Stimulated activated effector memory CD8-positive, alpha-beta T cell treated with anti-CD3 and anti-CD28 coated beads, Interleukin-12 subunit alpha, Interleukin-12 subunit beta, amount 100 ng/mL, for 72 hours (primary cell): ENCODE measurements at places on chromosomes 4 and X.

DNA sequence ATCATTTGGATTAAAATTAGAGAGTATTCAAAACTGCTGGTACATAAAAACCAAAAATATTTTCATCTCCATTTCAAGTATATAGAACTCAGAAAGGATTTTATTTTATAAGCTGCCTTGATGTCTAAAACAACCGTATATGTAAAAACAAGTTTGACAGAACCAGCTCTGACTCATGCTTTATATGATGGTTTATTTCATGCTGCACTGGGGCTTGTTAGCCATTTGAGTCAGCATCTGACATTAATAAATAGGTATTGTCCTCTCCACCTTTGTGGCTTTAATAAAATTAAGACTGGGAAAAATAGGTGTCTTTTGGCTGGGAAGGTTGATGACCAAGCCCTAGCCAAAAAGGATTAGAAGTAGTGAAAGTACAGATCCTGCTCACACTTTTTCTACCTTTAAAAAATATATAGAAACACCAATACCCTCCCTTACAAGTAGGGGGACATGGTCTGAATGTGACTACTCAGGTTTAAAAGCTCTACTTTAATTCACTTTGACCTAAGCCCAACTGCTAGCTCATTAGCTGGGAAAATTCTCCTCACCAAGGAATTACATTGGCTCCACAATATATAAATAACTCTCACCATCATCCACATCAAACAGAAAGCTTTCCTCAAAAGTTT lies 228.1 kb downstream of the ADAMTS3 start:
- DNase-seq, result no peak

DNA sequence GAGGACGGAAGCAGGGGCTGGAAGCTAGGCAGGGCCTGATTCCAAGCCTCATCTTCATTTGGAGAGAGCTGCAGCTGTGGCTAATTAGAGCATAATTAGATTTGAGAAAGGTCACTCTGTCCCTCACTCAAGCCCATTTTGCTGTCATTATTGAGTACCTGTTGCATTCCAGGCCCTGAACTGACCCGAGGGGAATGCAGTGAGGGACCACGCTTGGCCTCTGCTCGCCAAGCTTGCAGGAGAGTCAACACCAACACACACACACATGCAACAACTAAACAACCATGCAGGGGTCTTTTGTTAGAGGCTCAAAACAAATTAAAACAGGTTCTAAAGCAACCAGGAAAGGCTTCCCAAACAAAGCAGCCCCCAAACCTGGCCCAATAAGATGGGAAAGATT lies 52.7 kb upstream of the MAMLD1 start:
- no peak for DNase-seq

- no peak for DNase-seq
These were observed 51.4 kb downstream of the NDST3 start for GRCh38 chr4:118085700-118086099.

GRCh38 chr4:180932370-180933001 lies 1310.7 kb upstream of the TENM3 start:
- DNase-seq, result no peak

GRCh38 chr4:150355858-150356455 lies 226.0 kb upstream of the MAB21L2 start:
- DNase-seq, result no peak

GRCh38 chrX:85590638-85591037 lies 211.2 kb upstream of the POF1B start:
- no peak for DNase-seq

GRCh38 chr4:1047976-1048772 lies 36.7 kb downstream of the FGFRL1 start:
- DNase-seq, result no peak

- no peak for DNase-seq
These were observed 2464.6 kb downstream of the PCDH7 start for GRCh38 chr4:33184657-33185290.

DNA sequence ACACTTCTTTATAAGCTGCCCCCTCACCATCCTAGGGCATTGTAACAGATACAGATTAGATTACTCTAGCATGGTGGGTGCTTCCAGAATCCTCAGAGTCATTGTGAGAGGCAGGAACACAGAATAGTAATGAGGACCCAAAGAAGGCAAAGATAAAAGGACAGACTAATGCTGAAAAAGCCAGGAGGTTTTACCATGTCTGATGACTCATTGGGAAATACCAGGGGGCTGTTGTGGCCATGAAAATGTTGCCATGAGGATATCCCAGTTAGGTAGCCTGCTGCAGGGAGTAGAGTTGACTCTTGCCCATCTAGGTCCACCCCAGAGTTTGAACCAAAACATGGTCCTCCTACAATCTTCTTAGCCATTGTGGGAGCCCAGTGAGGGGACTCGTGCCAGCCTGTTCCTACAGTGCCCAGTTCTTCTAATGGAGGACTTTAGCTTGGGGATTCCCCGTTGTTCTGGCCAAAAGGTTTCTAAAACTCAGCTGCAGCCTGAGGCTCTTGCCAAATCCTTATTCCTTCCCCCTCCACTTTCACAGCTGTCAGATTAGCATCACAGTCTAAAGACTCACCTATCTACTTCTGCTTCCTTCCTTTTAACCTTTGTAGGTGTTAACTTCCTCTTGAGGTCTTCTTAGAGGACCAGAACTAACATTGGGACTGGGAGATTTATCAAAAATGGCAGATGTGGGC lies 586.0 kb upstream of the AADAT start:
- no peak for DNase-seq

- no peak for DNase-seq
These were observed at the start of gene GLRB for GRCh38 chr4:157075811-157076577. GLRB (plus strand) TSS chr4:157076150; CDS start chr4:157078025, 1,875 bp downstream.

DNA sequence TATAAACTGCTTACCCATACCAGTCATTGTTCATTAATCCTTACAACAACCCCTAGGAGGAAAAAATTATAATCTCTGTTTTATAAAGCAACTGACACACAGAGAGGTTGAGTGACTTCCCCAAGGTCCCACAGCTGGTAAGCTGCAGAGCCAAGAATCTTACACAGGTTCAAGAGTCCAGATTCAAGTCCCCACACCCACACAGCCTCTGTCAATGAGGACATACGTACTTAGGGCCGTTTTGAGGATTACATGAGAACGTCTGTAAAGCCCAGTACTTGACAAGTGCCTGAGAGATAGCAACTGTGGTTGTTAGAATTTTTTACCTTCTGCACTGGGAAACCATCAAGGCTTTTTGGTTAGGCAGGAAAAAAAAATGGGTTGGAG lies 556 bp upstream of the SLC25A43 start:
- no peak for DNase-seq

DNA sequence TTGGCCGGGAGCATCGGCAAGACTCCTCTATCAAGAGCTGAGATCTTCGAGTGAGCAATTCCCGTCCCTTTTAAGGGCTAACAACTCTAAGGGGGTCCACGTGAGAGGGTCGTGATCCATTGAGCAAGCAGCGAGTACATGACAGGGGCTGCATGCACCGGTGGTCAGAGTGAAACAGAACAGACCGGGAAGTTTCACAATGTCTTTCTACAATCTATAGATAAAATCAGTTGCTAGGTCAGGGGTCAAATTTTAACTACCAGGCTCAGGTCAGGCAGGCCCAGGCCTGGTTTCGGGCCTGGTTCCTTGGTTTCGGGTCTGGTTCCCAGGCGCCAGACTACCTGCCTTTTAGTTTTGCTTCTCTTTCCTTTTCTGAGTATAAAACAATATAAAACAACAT lies 160.1 kb downstream of the PTCHD1 start:
- DNase-seq, result no peak

DNA sequence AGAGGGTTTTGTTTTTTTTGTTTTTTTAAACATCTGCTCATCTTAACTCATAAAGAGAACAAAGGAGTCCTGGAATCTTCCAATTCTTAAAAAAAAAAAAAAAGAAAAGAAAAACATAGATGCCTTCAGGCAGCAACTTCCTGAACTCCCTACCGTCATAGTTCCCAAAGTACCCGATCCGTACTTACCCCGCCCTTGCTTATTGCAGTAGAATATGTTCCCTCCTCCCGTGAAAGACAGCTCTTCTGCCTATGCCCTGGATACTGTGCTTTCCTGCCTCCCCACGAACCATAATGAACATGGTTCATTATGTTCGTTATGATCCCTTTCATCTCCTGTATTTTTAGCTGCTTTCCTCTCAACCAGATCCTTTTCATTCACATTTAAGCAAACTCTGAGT lies 40.3 kb downstream of the KLHL5 start:
- no peak for DNase-seq

- DNase-seq, result no peak
These were observed 65.6 kb downstream of the MRPL1 start for GRCh38 chr4:77927991-77928925.

- DNase-seq, result no peak
These were observed 17.2 kb upstream of the FGFR3 start for GRCh38 chr4:1775731-1776500.
